ENCODE measurements at places on chromosomes 5 and 9.
A peak's percentile ranks its signal among the peaks of the same experiment; 100 is the strongest.

GRCh38 chr9:88623698-88624097 lies 88.7 kb downstream of the NXNL2 start:
- no peak for DNase-seq

GRCh38 chr5:148909040-148909439 lies 82.6 kb downstream of the ADRB2 start:
- peak; percentile 45 for DNase-seq

DNA sequence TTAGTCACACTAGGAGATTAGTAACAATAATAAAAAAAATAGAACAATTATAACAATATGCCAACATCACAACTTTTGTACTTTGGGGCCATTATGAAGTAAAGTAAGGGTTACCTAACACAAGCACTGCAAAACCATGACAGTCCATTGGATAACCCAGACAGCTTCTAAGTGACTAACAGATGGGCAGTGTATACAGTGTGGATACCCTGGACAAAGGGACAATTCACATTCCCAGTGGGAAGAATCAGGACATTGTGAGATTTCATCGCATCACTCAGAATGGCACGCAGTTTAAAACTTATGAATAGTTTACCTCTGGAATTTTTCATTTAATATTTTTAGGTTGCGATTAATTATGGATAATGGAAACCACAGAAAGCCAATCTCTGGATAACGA lies 45.6 kb upstream of the JADE2 start:
- no peak for DNase-seq

DNA sequence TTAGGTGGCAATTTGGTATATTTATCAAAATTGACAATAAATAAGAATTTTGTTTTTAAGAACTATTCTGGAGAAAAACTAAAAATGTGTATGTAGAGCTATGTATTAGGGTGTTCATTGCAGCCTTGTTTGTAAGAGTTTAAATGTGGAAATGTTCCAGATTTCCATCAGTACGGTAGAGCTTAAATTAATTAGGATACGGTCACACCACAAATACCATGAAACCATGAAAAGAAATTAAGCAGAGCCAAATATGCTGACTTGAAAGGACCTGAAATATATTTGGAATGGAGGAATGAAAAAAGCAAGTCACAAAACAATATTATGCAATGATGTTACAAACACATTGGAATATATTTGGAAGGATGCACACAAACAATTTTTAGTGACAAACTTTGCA lies 64.6 kb downstream of the ACTBL2 start:
- DNase-seq = no peak

GRCh38 chr5:10235350-10235749 lies 14.3 kb downstream of the ATPSCKMT start:
- peak; percentile 63 for DNase-seq

DNA sequence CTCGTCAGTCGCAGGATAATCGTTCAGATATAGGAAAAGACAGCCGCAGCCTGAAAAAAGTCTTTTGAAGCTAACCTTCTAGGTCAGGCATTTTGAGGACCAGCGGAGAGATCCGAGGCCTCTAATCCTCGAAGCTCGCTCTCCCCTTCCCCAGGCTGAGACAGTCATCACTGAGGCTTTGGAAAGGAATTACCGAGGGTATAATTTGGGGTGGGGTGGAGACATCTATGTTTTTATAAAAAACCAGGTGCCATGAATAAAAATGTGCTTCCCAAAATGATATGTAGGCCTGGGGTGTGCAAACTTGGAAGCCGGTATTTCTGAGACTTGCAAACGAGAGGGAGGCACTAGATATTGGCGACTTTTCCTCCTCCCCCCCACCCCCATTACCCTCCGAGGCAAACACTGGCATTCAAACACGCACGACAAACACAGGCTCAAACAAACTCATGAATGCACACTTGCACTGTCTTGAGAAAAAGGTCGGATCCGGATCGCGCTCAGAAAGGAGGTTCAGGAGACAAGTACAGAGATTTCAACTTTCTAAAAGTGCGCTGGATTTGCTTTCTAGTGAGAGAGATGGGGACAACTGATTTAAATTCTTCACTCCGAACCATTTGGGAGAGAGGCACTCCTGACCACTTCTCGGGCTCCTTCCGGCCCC lies 935 bp upstream of the MSX2 start:
- DNase-seq = no peak

GRCh38 chr5:159452480-159453167 lies 122.3 kb upstream of the IL12B start:
- no peak for DNase-seq

DNA sequence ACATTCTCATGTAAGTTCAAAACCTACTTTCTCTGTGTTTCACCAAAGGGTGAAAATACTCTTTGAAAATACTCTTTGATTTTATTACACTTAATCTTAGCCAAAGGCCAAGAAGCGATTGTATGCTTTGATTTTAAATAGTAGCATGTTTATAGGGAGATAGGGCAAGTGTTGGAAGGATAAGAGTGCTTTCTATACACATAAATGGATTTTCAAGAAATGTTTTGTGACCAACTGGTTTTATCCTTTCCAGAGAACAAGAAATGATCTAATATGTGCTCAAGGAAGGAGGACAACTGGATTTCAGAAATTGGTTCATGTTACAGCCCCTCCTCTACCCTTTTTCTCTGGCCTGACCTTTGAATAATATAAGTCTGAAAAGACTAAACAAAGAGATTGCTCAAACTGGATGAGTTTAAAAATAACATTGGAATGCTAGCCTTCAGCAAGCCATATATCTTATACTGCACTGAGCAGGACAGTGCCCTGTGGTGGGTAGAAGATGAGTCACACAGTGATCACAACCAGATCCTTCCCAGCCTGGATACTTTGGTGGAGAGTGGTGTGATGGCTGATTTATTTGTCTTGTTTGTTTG lies 13.1 kb downstream of the PALM2AKAP2 start:
- peak; percentile 67 for DNase-seq

DNA sequence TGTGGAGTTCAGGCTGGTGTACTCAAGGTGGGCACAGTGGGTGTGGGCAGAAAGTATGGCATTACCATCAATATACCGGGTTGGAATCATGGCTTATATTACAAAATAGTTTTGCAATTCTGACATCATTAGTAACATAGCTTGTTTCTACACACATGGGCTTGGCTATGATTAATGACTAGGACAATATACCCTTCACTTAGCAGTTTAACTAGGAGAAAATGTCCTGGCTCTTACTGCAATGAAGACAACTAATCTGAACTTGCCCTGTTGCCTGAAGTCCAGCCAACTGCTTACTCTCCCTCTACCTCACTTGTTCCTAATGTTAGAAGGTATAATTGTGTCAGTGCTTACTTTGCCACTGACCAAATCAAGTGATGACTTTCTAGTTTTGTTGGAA lies 612.5 kb downstream of the EFNA5 start:
- no peak for DNase-seq

DNA sequence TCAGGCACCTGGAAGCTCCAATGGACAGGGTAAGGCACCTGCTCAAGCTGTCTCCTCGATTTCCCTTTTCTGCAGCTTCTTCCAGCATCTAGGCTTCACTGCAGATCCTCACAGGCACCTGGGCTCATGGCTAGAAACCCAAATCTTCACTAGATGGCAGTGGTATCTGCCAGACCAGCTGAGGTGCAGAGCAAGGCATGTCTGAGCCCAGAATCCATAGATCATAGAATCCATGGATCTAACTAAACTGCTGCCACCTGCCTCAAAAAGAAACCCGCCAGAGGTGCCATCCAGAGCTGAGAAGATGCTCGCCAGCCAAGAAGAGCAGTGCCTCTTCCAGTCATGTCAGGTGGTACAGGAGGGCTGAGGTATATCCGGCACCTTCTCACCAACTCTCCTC lies 6.9 kb downstream of the SHC3 start:
- no peak for DNase-seq

DNA sequence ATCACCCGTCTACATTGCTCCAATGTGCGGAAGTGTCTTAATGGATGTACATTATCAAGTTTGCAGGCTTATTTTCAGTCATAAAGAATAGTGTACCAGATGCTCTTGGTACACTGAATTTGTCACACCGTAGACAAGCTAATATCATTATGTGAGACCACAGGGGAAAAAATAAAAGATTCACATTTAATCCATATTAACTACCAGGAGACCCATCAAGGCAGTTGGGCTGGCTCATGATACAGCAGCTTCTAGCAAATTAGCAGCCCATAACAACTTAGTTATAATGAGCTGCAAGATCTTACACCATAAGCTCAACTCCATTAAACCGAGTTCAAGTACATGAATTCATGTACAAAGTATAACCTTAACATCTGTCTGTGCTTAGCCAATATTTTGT lies 324.9 kb downstream of the CTNND2 start:
- no peak for DNase-seq

GRCh38 chr5:174533751-174534241 lies 190.6 kb upstream of the MSX2 start:
- peak; percentile 98 for DNase-seq
